T-helper 1 cell (primary cell): ENCODE measurements at places on chromosomes 5 and 9.

DNA sequence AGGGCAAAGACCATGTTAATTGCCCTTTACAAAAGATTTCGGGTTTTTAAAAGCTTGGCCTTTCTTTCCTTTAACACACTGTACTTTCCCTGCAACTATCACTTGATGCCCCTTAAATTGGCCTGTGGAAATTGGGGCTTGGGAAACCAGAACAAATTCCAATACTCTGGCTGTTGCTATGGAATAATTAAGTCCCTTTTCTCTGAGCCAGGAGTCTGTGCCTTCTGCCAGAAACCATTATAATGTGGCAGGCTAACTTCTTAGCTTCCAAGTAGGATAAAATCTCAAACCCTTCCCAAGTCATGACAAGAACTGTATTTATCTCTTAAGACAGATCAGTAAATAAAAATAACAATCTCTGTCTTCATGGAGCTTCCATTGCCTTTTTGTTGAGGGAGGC, 1.1 kb upstream of the SPINK1 start:
- DNase-seq: no peak

DNA sequence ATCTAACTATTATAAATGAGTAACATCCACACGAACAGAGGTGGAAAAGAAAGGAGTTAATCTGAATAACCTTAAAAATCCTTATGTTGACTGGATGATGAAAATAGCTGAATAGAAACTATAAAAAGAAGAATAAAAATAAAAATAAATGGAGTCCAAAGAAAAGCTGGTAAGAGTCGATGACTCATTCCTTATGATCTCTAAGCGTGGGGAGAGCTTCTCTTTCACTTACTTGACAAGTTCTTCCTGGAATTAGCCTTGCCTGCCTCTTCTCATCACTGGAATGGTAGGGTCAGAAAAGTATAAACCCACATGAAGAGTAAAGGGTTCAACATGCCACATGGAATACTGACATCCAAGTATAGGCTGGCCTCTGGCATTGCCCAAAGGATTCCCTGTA, 477.0 kb upstream of the RGMB start:
- DNase-seq: no peak

DNA sequence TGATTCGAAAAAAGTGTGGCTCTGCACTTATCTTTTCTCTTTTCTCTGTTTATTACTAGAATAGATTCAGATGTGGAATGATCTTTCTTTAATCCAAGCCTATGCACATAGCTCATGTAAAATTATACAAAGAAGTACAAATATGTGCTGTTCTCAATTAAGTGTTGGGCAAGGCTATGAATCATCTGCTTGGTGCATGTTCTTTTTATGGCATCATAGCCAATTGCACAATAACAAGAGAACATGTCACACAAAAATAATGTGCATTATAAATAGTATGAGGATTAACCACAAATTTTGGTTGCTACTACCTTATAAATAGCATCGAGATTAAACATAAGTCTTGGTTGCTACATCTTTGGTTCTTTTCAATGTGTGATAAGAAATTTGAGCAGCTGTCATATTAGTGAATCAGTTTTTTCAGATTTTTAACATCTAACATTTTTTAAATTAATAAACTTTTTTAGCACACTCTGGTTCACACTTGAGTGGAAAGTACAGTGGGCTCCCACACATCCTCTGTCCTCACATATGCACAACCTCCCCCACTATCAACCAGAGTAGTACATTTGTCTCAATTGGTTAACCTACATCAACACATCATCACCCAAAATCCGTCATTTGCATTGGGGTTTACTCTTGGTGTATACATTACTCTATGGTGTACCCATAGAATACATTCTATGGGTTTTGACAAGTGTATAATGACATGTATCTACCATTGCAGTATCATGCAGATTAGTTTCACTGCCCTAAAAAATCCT, 6.8 kb upstream of the RECK start:
- no peak for DNase-seq

GRCh38 chr9:133943781-133944745, 48.1 kb downstream of the VAV2 start:
- no peak for DNase-seq

- DNase-seq: no peak
Measured at GRCh38 chr5:62795926-62796325, 217.3 kb downstream of the LRRC70 start.

GRCh38 chr9:120263836-120264235, 316.1 kb downstream of the CDK5RAP2 start:
- DNase-seq: no peak

GRCh38 chr5:1321576-1321975, 23.3 kb downstream of the CLPTM1L start:
- no peak for DNase-seq

- no peak for DNase-seq
Measured at GRCh38 chr5:161585798-161586197, 39.3 kb upstream of the GABRB2 start.

GRCh38 chr5:17157916-17158529, 59.4 kb upstream of the BASP1 start:
- no peak for DNase-seq
